Endothelial cell of umbilical vein (primary cell): ENCODE measurements at places on chromosomes 16 and 17.
A peak's percentile ranks its signal among the peaks of the same experiment; 100 is the strongest.

GRCh38 chr16:66364959-66365306, 1.6 kb upstream of the CDH5 start:
- no peaks in the 10 kb centered on the region for H3K27me3 ChIP-seq
- peak overlapping the region; percentile 99 for H3K27ac ChIP-seq
- DNase-seq = no peak
- no peak overlapping the region for H3K4me3 ChIP-seq
- H3K4me1 ChIP-seq = peaks cover 80% of the 10 kb centered on the region
- H3K36me3 ChIP-seq = peaks cover 5% of the 10 kb centered on the region

DNA sequence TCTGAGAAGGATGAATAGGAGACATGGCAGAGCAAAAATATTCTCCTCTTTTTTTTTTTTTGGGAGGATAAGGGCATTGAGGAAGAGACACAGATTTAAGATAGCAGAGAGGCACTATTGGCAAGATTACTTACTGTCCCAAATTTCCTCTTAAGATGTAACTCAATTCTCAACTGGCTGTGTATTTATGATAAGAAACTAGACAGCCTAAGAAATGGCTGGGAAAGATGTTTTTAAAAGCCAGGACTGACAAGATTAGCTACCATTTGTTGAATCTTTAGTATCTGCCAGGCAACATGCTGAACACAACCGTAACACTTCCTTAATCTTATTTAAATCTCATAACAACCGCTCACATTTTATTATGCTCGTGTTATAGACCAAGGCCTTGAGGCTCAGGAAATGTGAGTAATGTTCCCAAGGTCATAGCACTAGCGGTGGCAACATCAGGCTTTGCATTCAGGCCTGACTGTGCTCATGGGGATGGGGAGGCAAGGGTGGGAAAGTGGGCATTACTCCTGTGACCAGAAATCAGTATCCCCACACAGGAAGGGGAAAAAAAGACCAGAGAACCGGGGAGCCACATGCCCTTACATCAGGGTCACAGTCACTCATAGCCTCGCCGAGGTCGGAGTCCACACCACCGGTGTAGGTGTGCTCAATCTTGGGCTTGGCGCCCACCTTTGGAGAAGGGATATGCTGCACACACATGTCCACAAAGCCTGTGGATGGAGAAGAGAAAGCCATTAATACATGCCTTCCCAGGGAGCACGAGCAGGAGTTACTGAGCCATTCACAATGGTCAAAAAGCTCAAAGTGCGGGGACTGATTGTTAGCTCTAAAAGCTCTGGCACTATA, 15.6 kb downstream of the HIGD1B start:
- H3K27ac ChIP-seq = peak overlapping the region; percentile 15
- H3K36me3 ChIP-seq = peaks cover 21% of the 10 kb centered on the region
- peak; percentile 86 for DNase-seq

GRCh38 chr17:45846223-45846622, 1.5 kb downstream of the SPPL2C start:
- H3K27me3 ChIP-seq = no peaks in the 10 kb centered on the region
- no peak overlapping the region for H3K27ac ChIP-seq
- H3K4me3 ChIP-seq = no peak overlapping the region
- no peak for DNase-seq

GRCh38 chr16:57915811-57916488, 55.0 kb downstream of the CNGB1 start:
- H3K27me3 ChIP-seq = peaks cover 3% of the 10 kb centered on the region
- DNase-seq = no peak
- H3K4me3 ChIP-seq = no peak overlapping the region
- H3K4me1 ChIP-seq = no peaks in the 10 kb centered on the region
- H3K27ac ChIP-seq = no peak overlapping the region

- H3K27ac ChIP-seq = no peak overlapping the region
- H3K27me3 ChIP-seq = peaks cover 31% of the 10 kb centered on the region
These were observed 2.3 kb downstream of the STX1B start for GRCh38 chr16:31008149-31008548.

GRCh38 chr17:7356072-7356549, 1.2 kb downstream of the TMEM95 start:
- peak; percentile 69 for DNase-seq
- H3K36me3 ChIP-seq = no peaks in the 10 kb centered on the region
- H3K4me1 ChIP-seq = peaks cover 8% of the 10 kb centered on the region
- H3K4me3 ChIP-seq = no peak overlapping the region
- H3K27me3 ChIP-seq = no peaks in the 10 kb centered on the region
- no peak overlapping the region for H3K27ac ChIP-seq

GRCh38 chr17:81993729-81994592, 16.5 kb downstream of the ASPSCR1 start:
- H3K4me1 ChIP-seq = peaks cover 2% of the 10 kb centered on the region
- no peaks in the 10 kb centered on the region for H3K36me3 ChIP-seq
- DNase-seq = no peak
- H3K27ac ChIP-seq = no peak overlapping the region
- H3K4me3 ChIP-seq = no peak overlapping the region

GRCh38 chr17:74619077-74619673, 4.4 kb downstream of the CD300E start:
- H3K36me3 ChIP-seq = no peaks in the 10 kb centered on the region
- H3K4me1 ChIP-seq = no peaks in the 10 kb centered on the region
- no peak for DNase-seq
- no peak overlapping the region for H3K4me3 ChIP-seq

DNA sequence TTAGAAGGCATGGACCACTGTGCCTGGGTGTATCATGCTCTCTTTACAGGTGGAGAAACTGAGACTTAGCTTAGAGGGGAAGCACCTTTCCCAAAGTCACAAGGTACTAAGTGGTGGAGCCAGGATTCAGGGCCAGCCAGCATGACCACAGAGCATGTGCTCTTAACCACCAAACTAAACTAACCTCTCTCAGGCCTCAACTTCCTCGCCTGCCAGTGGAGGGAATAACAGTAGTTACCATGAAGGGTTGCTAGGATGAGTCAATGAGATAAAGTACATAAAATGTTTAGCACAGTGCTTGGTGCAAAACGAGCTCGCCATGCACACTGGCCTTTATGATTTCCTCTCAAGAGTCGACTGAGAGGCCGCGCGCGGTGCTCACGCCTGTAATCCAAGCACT, 6.4 kb upstream of the MYO1C start:
- H3K4me3 ChIP-seq = no peak overlapping the region
- H3K27me3 ChIP-seq = no peaks in the 10 kb centered on the region
- no peak for DNase-seq
- peaks cover 2% of the 10 kb centered on the region for H3K4me1 ChIP-seq
- H3K36me3 ChIP-seq = peaks cover 8% of the 10 kb centered on the region

DNA sequence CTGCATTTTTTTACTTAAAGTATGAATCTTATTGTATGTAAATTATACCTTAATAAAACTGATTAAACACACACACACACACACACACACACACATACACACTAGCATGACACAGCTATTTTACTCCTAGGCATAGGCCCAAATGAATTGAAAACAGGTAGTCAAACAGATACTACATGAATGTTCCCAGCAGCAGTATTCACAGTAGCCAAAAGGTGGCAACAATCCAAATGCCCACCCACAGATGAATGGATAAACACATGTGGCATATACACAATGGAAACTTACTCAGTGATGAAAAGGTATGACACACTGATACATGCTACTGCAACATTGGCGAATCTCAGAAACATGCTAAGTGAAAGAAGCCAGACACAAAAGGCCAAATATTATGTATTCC, 223.5 kb downstream of the CYB561 start:
- no peak overlapping the region for H3K4me3 ChIP-seq
- H3K27ac ChIP-seq = no peak overlapping the region
- no peaks in the 10 kb centered on the region for H3K4me1 ChIP-seq

DNA sequence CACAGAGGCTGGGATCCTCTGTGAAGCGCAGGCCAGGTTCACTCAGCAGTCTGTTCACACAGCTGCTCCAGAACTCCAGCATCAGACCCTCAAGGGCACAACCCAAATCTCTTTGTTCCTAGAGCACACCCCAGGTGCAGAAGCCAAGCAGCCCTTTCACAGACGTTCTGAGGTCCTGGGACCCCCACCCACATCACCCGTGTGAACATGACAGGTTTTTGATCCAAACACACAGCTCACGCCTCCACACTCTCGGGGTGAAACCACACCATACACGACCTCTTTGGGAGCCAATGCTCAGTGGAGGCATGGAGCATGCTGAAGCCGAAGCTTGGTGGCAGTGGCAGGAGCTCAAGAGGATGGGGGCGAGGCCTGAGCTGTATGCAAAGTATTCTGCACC, 97.4 kb downstream of the ZNF778 start:
- H3K4me1 ChIP-seq = peaks cover 54% of the 10 kb centered on the region
- DNase-seq = no peak
- no peak overlapping the region for H3K4me3 ChIP-seq
- no peaks in the 10 kb centered on the region for H3K36me3 ChIP-seq

- H3K27me3 ChIP-seq = peaks cover 4% of the 10 kb centered on the region
- H3K36me3 ChIP-seq = peaks cover 7% of the 10 kb centered on the region
- H3K4me3 ChIP-seq = no peak overlapping the region
- H3K27ac ChIP-seq = no peak overlapping the region
- no peak for DNase-seq
These were observed 39.4 kb downstream of the HEATR6 start for GRCh38 chr17:60039114-60039846.

- peaks cover 3% of the 10 kb centered on the region for H3K27me3 ChIP-seq
- H3K27ac ChIP-seq = peak overlapping the region; percentile 10
- H3K4me1 ChIP-seq = peaks cover 10% of the 10 kb centered on the region
- DNase-seq = peak; percentile 74
These were observed 12.0 kb upstream of the RNF157 start for GRCh38 chr17:76252040-76252954.
